ENCODE measurements at places on chromosomes 7 and 10.

DNA sequence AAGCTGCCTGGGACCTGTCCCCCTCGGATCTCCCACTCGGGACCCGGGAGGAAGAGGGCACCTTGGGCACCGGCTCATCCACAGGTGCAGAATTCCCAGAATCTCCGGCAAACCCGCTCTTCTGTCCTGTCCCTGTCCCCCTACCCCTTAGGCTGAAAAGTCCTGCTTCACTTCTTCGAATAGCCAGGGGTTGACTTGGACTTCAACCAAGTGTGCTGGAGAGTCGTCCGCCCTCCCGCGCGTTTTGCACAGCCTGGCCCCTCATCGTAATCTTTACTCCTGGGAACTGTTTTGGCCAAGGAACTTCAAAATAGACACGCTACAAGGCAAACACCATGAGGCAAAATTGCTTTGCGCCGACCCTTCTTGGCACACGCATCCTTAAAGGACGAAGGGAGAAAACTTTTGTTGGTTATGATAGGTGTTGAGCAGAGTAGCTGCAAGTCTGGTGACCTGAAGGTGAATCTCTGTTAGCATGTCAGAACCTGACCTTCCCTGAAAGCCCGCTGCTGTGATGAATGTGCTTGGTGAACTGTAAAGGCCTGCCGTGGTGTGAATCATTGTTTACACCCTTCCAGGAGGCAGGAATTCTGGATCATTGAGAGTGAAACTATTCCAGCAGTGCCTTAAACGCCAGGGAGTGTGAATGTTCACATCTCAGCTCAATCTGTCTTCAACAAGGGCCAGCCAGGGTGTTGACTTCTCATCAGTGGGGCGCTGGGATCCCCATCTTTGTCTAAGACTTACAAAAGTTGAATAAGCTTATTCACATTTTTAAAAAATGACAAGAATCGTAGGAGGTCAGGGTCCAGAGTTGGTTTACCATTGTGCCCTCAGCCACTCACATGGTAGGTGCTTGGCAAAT, 589 bp upstream of the RAPGEF5 start:
- DNase-seq = no peak

DNA sequence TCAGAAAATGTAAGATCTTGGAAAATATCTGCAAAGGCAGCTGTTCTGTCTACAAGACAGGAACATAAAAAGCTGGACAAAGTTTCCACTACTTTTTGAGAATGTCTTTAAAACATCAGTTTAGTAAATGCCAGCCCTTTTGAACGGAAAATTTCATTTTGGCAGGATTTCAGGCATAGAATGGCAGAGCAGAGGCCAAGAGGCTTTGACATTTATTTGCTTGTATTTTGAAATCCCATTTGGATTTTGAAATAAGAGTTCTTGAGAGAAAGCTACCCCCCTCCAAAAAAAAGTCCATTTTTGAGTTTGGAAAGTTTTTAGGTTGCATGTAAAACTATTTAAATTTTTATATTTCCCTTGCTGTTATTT, 3.1 kb upstream of the ETV1 start:
- DNase-seq = no peak

GRCh38 chr10:42482411-42482810, 156.0 kb downstream of the ZNF33B start:
- DNase-seq = no peak

- no peak for DNase-seq
Observed at GRCh38 chr10:34615770-34616169, 199.3 kb downstream of the PARD3 start.

GRCh38 chr10:74121368-74121767, 29.3 kb downstream of the AP3M1 start:
- DNase-seq = no peak

DNA sequence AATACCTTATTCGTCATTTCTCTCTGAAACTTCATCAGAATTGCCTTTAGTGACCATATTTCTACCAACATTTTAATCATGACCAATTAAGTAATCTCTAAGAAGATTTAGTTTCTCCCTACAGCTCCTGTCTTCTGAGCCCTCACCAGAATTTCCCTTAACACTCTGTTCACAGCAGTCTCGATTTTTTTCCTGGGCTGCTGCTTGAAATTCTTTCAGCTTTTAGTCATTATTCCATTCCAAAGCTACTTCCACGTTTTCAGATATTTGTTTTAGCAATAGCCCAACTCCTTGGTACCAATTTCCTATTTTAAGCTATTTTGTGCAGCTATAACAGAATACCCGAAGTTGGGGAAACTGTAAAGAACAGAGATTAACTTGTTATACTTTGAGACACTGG, 192.4 kb upstream of the DKK1 start:
- DNase-seq = no peak

GRCh38 chr10:53403688-53404087, 631.1 kb upstream of the MBL2 start:
- DNase-seq = no peak

DNA sequence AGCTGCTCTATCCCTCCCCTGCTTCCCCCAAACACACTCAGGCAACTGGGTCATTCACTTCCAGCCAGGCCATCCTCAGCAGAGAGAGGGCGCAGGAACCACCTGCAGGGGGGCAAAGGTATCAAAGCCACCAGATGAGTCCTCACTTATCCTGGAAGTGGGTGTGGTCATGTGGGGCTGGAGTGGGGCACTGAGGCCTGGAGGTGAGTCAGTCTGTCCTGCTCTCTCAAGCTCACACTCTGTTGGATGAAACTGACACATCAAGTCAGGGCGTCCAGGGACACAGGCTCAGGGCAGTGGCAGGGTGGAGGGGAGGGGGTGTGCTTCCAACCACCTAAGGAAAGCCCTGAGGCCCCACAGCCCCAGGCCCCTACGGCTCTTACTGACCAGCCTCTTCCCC, 8.0 kb upstream of the ELFN1 start:
- no peak for DNase-seq

DNA sequence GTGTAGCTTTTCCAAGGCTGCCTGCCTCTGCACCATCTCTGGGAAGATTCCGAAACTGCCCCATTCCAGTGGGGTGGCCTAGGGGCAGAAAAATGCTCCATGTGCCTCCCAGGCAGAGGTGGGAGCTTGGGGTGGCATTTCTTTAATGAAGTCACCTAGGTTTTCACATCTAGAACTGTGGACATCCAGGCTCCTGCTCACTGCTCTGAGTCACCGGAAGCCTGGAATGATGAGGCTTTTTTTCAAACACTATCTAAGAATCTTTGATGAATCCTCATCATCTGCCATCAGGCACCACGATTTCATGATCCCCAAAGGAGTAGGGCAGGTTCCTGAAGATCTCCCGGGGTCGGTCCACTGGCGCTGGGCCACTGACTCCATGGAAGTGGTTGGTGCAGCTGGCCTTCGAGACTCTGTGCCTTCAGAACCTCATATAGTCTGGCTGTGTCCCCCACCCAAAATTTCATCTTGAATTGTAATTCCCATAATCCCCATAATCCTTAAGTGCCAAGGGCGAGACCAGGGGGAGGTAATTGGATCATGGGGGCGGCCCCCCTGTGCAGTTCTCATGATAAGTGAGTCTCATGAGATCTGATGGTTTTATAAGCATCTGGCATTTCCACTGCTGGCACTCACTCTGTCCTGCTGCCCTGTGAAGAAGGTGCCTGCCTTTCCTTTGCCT, 37.1 kb downstream of the MTURN start:
- no peak for DNase-seq

- DNase-seq = no peak
Observed at GRCh38 chr10:32298075-32298812, 48.7 kb downstream of the EPC1 start.

DNA sequence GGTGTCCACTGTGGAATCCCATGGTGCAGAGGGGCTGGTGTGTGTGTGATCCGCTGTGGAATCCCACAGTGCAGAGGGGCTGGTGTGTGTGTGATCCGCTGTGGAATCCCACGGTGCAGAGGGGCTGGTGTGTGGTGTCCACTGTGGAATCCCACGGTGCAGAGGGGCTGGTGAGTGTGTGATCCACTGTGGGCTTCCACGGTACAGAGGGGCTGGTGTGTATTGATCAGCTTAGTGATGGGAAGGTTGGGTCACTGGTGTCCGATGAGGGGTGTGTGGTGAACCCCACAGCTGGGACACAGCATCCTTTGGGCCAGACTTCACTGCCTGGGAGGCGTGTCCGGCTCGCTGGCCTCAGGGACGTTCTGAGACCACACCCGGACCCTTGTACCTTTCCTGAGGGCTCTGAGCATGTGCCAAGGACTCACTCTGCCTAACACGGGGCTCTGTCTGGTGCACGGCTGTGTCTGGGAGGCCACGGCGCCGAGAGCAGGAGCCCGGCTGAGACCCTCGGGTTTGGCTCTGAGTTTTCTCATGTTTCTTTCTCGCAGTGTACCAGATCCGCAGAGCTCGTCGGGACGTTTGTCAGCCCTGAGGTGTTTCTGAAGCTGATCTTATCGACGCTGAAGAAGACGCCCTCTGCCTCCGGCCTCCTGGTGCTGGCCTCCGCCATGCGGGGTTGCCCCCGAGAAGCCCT, 29.3 kb upstream of the PRKAR1B start:
- no peak for DNase-seq

- DNase-seq = no peak
Observed at GRCh38 chr10:35214607-35215020, 88.0 kb downstream of the CREM start.

GRCh38 chr10:95496246-95496911, 64.8 kb downstream of the SORBS1 start:
- no peak for DNase-seq

- DNase-seq = peak; percentile 43
Observed at GRCh38 chr10:44932517-44933450, 21.6 kb downstream of the TMEM72 start.

DNA sequence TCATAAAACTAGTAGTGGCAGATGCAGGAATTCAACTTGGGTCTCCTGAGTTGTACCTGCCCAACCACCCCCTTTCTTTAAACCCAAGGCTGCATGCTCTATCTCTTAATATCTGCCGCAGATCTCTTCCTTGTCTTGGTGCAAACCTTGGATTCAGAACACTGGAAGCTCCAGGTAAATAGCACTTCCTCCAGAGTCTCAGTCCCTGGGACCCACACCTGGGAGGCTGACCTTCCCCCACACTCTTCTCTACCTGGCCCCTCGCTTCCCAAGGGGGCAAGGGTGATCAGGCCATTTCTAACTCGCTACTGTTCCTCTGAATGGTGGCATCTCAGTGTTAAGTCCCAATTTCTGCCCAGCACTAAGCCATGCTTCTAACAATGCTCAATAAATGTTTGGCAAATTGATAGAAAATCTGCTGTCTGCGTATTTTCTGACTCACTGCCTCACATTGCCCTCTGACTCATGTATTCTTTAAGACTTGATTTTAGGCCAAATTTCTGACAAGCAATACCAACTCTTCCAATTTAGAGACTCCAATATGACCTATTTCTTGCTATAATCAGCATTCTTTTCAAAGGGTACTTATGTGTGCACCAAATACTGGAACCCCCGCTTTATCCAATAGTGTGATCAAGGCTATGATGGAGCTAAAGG, 68.0 kb upstream of the PPP1R3C start:
- no peak for DNase-seq

DNA sequence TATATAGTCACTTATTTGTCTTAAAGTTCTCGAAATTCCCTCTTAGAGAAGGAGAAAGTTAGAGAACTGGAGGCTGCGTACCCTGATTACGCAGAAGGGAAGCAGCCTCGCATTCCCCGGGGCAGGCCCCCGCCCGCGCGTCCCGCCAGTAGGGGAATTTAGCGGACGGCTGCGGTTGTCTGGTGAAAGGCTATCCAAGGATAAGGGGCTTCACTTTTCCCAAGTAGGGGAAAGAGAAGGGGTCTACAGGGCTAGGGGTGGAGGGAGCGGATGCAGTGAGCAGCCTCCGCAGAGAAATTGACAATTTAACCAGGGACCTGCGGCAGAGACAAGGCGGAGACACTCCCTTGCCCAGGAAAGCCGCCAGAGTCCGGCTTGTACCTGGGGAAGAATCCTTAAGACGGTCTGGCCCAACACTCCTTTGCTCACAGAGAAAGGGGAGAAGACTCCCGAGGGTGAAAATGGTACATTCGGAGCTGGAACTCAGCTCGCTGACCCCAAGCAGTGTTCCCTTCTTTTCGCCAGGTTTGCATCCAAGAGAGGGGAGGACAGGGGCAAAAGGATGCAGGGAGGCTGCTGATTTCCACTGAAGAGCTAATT, 994 bp upstream of the MAGI2 start:
- no peak for DNase-seq

DNA sequence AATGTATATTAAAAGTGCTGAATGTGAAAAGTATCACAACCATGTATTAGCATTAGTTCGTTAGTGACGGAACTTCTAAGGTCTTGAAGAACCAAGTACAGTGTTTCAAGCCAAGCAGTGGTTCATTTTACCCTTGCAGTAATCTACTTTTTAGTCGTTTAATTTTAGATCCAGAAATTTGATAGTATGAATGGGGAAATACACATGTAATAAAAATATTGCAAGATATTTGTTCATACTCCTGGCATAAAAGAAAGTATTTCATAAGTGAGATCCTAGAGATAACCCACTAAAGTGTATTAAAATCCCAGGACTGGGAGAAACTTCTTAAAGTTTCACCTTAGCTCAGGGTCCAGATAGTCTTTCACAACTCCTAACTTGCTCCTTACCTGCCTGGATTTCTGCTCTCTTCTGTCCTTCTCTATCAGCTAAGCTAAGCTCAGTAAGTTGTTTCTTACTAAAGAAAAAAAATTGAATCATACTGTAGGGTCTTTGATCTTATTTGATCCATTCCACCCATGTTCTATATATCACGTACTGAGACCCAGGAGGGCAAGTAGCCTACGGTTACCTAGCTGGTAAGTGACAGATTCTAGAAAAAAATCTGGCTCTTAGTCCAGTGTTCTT, 1.5 kb downstream of the BCAP29 start:
- no peak for DNase-seq

GRCh38 chr10:47058961-47059391, 147.7 kb downstream of the PTPN20 start:
- DNase-seq = no peak

- no peak for DNase-seq
Observed at GRCh38 chr10:99143651-99144050, 92.0 kb downstream of the HPSE2 start.

DNA sequence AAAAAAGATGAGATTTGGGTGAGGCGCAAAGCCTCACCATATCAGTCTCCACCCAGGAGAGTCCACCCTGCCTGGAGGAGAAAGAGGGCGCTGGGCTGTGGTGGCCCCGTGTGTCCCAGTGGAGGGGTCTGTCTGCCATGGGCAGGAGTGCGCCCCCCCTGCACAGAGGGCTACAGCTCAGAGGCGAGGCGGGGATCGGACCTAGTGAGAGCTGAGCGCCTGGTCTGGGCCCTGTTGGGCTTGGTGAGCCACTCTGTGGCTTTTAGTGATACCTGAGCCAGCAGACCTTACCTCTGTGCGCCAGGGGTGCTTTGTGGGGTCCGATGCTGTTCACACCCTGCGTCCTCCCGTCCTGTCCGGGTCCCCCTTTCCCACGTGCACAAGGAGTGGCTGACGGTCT, 25.9 kb upstream of the GNA12 start:
- no peak for DNase-seq

- no peak for DNase-seq
Observed at GRCh38 chr10:114684822-114685209, 26.7 kb upstream of the ABLIM1 start.

- DNase-seq = no peak
Observed at GRCh38 chr7:142494021-142494420, 236.2 kb upstream of the PRSS58 start.

Data from stimulated activated CD8-positive, alpha-beta memory T cell treated with anti-CD3 and anti-CD28 coated beads, Interleukin-15, amount 100 ng/mL, for 4 hours (primary cell).